Activated naive CD4-positive, alpha-beta T cell treated with anti-CD3 and anti-CD28 coated beads, Interleukin-2, amount 50 U/mL, for 72 hours (primary cell): ENCODE measurements at places on chromosomes 4 and X. TPM values are rescaled to one million over a fixed set of nuclear protein-coding genes. Genes with fewer than 3 reads are reported as not detected.

Gene SRD5A3
- 0.77 TPM for total RNA-seq

Gene IL3RA
- 0.73 TPM for total RNA-seq

Gene IL2RG
- total RNA-seq, result 164 TPM

Gene PCDH19
- total RNA-seq, result not detected

Gene RTL5
- 0.11 TPM for total RNA-seq

Gene HS6ST2
- total RNA-seq, result 1.8 TPM

Gene HOPX
- total RNA-seq, result 21.0 TPM

Gene MSN
- 451 TPM for total RNA-seq

Gene PTPN13
- 0.39 TPM for total RNA-seq

Gene ATOH1
- total RNA-seq, result not detected

DNA sequence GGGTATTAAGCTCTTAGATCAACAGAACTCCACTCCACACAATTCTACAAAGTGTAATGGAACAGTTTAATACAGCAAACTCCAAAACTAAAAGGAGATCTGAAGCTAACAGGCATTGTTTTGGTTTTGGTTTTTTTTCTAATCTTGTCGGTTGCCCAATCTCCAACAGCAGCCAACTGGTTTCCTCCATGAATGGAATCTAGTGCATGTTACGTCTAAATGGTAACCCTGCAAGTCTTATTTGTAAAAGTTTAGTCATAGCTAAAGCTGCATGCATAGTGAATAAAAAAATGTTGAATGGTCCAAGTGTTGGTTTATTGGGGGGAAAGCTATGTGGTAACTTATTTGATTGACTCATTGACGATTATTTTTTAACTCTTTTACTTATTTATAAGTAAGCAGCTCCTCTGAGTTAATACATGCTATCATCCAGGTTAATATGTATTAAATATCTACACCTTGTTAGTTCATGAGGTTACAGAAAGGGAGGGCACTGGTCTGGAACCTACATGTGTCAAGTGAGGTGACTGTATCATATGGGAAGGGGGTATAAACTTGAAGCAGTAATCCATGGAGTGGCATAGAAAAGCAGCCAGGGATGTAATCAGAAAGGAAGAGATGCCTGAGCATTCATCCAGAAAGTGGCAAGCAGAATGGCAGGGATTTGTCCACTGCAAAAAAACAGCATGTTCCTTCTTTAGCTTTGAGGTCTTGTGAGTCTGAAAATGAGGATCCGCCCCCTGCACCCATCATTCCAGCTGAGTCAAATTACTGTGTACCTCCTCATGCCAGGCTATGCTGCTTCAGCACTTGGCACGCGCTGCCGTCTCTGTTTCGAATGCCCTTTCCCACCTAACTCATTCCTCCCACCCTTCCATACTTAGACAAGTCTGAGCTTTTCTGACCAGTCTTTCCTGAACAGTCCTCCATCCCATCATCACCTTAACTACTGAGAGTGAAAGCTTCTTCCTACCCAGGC lies 81.7 kb downstream of the PDGFC start:
- no peak for DNase-seq

- no peak for DNase-seq
Measured at GRCh38 chr4:72522440-72522839, 46.6 kb downstream of the ADAMTS3 start.

DNA sequence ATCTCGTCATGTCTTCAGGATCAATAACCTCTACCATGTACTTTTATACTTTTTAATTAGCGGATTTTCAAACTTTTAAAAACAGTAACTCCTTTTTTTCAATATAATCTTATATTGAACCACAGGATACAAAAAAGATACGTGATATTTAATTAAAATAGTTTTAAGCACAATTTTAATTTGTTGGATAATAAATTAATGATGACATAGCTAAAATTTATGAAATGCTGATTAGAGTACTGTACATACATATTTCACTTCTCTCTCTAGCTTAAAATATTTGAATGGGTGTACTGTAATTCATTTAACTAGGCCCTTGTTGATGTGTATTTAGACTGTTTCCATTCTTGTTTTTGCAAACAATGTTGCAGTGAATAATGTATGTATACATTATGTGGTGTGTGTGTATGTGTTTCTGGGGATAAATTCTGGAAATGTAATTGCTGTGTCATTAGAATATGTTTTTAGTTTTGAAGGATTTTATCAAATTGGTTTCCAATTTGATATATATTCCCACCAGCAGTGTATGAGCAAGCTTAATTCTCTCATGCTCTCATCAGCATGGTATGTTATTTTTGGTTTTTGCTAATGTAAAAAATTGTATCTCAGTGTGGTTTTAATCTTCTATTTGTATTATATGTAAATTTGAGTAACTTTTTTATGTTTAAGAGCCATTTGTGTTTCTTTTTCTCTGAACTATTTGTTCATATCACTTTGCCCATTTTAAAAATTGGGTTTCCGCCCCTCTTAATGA lies 66.4 kb downstream of the CDKL5 start:
- DNase-seq, result no peak

DNA sequence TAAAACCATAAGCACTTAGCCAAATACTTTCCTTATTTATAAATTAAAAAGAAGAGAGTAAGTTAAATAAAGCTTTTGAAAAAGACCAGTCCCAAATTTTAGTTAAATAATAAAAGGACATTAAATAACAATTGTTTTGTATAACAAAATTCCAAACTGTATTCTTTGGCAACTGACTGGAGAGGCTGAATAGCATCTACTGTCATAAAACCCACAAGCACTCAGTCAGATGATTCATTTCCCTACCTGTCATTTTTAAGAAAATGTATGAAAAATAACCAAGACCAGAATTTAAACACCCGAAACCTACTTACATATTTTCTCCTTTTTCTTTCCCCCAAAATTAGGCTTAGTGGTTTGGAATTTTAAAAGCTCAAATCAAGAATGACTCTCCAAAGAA lies 32.5 kb upstream of the SMIM10L2A start:
- no peak for DNase-seq

DNA sequence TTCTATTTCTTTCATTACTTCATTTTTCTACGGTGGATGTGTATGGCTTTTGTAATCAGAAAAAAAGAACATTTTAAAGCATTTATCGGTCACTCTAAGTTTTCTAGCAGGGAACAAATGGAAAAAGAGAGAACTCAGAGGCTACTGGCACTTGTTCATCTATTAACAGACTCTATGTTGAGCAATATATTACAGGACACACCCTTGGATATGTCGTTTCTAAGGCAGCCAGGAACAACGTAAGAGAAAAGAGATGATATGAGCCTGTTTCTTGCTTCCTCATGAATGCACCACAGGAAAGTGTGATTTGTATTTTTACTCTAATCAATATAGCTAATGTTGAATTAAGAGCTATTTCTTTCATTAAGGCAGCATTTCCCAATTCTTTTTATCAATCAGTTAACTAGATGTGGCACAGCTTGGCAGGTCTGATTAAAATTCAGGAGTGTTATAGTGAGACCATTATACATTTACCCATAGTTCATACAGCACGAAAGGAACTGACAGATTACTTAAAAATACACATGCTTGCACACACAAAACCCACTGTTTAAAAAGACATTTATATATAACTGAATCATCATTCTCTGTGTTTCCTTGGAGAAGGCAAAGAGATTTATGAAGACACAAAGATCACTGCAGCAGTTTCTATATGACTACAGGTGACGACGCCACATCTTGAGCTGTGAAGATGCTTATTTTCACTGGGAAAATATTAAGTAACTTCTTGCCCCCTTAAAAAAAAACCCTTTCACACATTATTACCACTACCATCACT lies 13.0 kb downstream of the RAB9B start:
- no peak for DNase-seq

DNA sequence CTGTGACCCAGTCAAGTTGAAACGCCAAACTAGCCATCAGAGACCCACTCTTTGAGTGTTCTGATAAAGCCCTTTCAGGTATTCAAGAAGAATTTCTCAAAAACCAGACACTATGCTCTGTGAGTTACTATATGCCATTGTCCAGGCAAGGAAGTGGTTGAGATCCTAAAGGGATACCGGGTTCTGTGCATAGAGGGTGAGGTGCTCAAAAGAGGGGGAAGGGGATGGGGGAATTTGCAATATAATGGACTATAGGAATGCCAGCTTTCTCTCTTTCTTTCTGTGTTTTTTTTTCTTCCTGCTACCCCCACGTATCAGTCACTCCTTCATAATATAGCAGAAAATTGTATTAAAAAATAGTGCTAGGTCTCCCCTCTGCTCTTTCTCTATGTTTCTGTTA lies 1619.0 kb downstream of the STIM2 start:
- DNase-seq, result no peak

GRCh38 chrX:104084534-104085277 lies 8.7 kb upstream of the TMSB15C start:
- no peak for DNase-seq

DNA sequence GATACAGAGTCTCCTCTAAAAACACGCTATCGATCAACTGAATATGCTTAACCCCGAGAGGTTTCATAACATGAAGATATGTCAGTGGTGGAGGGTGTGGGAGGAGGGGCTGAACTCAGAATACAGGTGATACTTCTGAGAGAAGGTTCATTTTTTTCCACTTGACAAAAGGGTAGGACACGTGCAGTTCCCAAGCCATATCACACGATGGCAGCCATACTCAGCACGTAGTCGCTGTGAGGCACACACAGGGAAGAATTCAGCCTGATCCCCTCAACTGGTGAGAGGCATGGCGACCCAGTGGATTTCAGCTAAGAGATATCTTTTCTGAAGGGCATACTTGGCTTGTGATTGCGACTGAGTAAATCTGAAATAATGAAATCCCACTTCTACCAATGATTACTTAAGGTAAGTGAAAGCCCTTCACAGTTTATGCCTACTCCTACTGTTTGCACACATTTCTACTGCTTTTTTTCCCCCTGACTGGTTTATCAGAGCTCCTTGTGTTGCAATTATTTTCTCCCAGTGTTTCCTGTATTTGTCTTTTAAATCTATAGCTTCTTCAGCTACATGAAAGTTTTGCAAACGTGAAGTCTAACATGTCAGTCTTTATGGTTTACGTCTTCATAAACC lies 133.1 kb downstream of the CORIN start:
- no peak for DNase-seq

DNA sequence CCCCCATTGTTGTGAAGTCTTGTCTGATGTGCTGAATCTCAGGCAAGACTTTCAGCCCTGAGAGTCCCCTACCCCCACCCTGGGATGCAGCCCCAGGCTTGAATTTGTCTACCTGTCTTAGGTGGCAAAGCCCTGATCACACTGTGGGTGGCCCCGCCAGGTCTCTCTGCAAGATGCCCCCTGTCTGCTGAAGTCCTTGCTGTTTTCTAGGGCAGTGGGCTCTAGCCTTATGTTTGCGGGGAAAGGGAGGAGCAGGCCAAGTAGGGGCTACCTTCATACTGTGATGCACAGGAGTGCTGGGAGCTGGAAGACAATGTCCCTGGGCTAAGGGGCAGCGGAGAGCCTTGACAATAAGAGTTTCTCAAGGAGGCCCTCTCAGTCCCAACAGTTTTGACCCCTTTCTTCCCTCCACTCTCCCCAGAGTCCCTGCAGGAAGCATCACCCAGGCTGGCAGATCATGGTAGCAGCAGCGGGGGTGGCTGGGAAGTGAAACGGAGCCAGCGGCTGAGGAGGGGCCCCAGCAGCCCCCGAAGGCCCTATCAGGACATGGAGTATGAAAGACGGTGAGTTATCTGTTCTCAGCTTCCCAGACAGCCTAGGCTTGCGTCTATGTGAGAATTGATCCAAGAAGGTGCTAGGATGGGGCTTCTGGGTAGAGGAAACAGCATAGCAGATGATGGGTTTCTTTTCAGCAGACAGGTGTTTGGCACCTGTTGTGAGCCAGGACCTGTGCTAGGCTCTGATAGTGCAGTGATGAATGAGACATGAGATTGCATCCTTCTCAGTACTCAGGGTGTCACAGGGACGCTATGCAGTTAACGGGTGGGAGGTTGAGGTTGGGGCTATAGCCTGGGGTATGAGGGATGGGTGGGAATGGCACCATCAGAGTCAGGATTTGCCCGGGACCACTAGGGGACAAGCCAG lies 2.2 kb downstream of the RBM10 start:
- DNase-seq, result no peak

GRCh38 chrX:49754233-49754857 lies 58.6 kb upstream of the PAGE1 start:
- DNase-seq, result peak; percentile 7

GRCh38 chrX:7088968-7089615 lies 58.4 kb upstream of the STS start:
- no peak for DNase-seq

- peak; percentile 88 for DNase-seq
Measured at GRCh38 chrX:2608638-2609430, 82.3 kb upstream of the CD99 start.

DNA sequence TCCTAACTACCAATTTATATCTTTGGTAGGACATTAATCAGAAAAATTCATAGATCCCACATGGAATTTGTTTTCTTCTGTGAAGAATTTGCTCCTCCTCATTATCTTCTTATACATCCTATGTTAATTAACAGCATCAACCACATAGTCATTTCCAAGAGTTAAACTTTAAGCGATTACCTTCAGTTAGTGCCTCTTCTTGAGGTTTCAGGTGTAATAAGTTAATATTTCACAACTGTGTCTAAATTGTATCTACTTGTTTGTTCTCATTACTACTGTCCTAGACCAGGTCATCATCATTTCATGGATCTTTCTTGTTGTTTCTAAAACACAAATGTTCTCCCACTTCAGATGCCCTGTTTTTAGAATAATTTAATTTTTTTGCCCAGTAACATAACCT lies 457.9 kb downstream of the FAT4 start:
- no peak for DNase-seq

- DNase-seq, result no peak
Measured at GRCh38 chr4:81804849-81805248, 333.1 kb upstream of the RASGEF1B start.

- no peak for DNase-seq
Measured at GRCh38 chr4:41679991-41680390, 68.5 kb downstream of the PHOX2B start.

GRCh38 chr4:107452717-107453630 lies 267.1 kb downstream of the PAPSS1 start:
- no peak for DNase-seq

GRCh38 chrX:103503163-103503852 lies 16.0 kb downstream of the RAB40A start:
- DNase-seq, result no peak

GRCh38 chr4:77014256-77014655 lies 61.5 kb downstream of the CCNI start:
- DNase-seq, result no peak

DNA sequence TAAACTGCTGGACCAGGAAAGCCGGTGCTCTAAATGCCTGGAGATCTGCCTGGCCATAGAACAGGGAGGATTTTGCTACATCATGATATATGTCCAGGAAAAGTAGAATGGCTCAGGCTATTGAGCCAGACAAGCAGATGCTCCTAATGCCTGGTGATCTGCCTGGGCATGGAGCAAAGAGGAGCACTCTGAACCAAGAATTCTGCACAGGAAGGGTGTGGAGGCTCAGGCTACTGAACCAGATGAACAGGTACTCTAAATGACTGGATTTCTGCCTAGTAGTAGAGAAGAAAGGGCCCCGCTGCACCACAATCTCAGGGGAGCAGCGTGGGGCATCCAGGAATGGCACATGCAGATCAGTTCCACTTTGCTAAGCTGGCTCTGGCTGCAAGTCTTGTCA lies 607.9 kb downstream of the ANKRD50 start:
- no peak for DNase-seq
